Subcutaneous adipose tissue (tissue), 4 donors: ENCODE measurements at places on chromosomes 2 and 18. TPM values are rescaled to one million over a fixed set of nuclear protein-coding genes. Genes with fewer than 3 reads are reported as not detected.

The KCNJ3 gene
- total RNA-seq = not detected

The CCDC121 gene
- total RNA-seq = 6.6 TPM

The RHOB gene
- 548 TPM for total RNA-seq

The SLC25A52 gene
- total RNA-seq = not detected

The GRP gene
- not detected for total RNA-seq
